ENCODE measurements at places on chromosomes 6 and 20. TPM values are rescaled to one million over a fixed set of nuclear protein-coding genes. Genes with fewer than 3 reads are reported as not detected.

GRCh38 chr6:40933864-40934263, 105.2 kb downstream of the UNC5CL start:
- H3K27me3 ChIP-seq: no peaks in the 10 kb centered on the region
- H3K4me1 ChIP-seq: no peaks in the 10 kb centered on the region
- no peaks in the 10 kb centered on the region for H3K36me3 ChIP-seq
- DNase-seq: no peak

DNA sequence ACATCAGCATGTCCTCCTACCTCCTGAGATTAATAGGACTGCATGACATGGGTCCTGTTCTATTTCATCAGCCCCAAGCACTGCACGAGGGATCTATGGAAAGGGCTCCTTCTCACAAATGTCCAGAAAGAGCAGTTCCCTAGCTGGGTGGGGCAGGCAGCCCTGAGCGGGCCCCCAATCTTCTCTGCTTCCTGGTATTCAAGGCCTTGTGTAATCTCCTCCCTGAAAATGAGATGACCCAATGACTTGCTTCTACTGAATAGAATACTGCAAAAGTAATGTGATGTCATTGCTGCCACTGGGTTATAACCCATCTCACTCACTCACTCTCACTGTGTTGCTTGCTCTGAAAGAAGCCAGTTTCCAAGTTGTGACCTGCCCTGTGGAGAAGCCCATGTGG, 126.4 kb downstream of the OPRM1 start:
- DNase-seq: no peak
- H3K4me3 ChIP-seq: no peak overlapping the region
- no peaks in the 10 kb centered on the region for H3K27me3 ChIP-seq
- H3K4me1 ChIP-seq: no peaks in the 10 kb centered on the region

DNA sequence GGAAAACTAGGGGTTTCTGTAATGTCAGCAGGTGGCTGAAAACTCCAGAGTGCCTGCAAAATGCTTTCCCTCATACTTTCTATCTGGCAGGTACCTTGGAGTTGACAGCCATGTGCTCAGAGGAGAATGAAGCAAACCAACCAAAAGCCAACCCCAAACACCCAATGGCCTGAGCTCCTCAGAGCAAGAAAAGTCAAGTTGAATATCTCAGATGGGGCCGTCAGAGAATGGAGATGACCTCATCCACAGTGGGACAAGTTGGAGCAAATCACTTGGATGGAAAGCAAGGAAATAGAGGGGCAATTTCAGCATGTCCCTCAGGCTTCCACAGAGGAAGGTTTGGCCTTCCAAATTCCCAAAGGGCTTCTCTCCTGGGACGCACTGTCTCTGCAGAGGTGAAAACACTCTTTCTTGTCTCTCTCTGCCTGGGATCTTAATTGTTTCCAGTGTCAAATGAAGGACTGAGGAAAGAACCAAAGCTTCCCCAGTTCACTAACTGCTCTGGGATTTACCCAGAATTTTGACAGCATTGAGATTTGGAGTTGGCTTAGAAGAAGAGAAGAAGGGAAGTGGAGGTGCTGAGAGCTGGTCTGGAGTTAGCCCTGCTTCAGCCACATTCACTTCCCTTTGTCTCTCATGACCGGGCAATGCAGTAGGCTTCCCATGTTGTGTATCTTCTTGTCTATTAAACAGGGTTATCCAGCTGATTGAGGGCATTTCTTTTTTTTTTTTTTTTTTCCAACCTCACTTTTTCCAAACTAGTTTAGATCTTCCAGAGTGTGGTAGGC, 42.2 kb downstream of the PRND start:
- no peak for DNase-seq
- H3K27me3 ChIP-seq: no peaks in the 10 kb centered on the region
- H3K4me1 ChIP-seq: no peaks in the 10 kb centered on the region
- no peak overlapping the region for H3K4me3 ChIP-seq

DNA sequence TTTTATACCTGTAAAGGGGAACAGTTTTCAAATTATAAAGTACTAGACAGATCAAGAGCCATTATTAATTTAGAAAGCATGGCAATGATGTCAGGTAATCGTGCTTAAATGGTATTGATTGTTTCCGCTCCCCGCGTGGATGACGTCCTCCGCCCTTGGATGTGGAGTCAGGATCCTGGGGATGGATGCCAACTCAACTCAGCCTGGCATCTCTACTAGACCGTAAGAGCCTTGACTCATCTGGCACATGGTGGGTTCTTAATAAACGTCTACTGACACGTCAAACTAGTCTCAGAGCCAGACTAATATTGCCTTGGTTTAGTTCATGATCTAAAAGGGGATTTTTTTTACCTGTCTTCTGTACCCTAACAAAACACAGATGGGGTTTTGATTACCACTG, 80.2 kb downstream of the LRFN2 start:
- no peaks in the 10 kb centered on the region for H3K4me1 ChIP-seq
- no peak overlapping the region for H3K4me3 ChIP-seq
- no peak overlapping the region for H3K27ac ChIP-seq
- no peaks in the 10 kb centered on the region for H3K36me3 ChIP-seq
- DNase-seq: no peak
- no peaks in the 10 kb centered on the region for H3K27me3 ChIP-seq

DNA sequence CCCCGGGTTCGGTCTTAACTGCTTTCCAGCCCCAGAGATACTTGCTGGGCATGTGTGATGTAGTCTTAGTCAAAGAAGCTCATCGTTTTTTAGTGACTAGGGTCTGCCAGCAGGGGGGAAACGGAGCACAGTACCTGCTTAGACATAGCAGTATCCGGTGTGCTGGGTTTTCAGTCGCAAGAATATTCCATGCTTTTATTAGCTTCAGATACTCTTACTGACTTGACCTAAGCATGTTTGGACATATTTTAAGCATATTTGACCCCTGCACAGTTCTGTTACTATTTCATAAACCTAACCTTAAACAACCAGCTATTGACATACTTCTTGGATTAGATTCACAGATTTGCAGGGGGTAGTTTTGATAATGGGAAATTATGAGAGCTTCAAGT, 3.0 kb downstream of the E2F3 start:
- H3K4me1 ChIP-seq: no peaks in the 10 kb centered on the region
- H3K27me3 ChIP-seq: no peaks in the 10 kb centered on the region
- H3K27ac ChIP-seq: peak overlapping the region; percentile 79
- peak overlapping the region; percentile 47 for H3K4me3 ChIP-seq
- no peaks in the 10 kb centered on the region for H3K36me3 ChIP-seq

PAK5 gene
- total RNA-seq: not detected

ENPP3 gene
- 0.63 TPM for total RNA-seq

Data from right lobe of liver (tissue), 6 donors.